ENCODE measurements at places on chromosomes 16 and 17.
A peak's percentile ranks its signal among the peaks of the same experiment; 100 is the strongest.

DNA sequence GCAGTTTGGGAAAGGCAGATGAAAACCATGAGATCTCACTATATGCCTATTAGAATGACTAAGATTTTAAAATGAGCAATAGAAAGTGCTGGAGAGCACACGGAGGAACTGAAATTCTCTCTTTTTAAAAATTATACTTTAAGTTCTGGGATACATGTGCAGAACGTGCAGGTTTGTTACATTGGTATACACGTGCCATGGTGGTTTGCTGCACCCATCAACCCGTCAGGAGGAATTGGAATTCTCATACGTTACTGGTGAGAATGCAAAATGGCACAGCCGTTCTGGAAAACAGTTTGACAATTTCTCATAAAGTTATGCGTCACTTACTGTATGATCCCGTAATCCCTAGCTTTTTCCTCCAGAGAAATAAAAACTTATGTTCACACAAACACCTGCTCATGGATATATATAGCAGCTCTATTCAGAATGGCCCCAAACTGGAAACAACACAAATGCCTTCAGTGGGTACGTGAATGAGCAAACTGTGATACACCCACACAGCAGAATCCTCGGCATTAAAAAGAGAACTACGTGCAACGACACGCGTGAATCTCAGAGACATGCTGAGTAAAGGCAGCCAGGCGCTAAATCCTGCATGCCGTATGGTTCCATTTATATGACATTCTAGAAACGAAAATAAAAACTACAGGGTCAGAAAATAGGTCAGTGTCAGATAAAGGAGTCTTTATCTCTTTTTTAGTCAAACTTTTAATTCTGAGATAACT is 11.8 kb downstream of the PIK3R6 start:
- no peak for DNase-seq

DNA sequence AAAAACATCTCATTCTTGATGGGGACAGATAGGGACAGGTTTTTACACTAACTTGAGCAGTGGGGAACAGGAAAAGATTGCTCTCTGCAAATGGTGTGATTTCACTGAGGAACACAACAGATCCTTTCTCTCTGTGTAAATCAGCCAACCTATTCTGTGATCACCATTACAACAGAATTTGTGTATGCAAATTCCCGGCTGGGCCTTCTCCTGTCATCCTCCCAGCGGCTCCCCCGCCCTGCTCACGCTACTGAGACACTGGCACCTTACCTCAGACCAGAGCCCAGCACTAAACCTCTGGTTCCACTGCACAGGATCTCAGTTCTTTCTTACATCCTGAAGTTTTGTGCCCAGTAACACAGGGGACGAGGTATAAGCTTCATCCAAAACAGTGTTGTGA is 97.0 kb upstream of the FA2H start:
- DNase-seq, result no peak

GRCh38 chr17:13725288-13725990 is 123.7 kb upstream of the HS3ST3A1 start:
- no peak for DNase-seq

GRCh38 chr17:236641-237405 is 55.4 kb upstream of the DOC2B start:
- no peak for DNase-seq

- no peak for DNase-seq
These were observed 146.8 kb downstream of the CLEC16A start for GRCh38 chr16:11091021-11091785.

- no peak for DNase-seq
These were observed 376.4 kb downstream of the SLC39A11 start for GRCh38 chr17:72715906-72716572.

- DNase-seq, result no peak
These were observed 55.9 kb downstream of the FOXL1 start for GRCh38 chr16:86634292-86634691.

GRCh38 chr17:81396722-81397313 is 1.6 kb downstream of the BAHCC1 start:
- DNase-seq, result peak; percentile 98

DNA sequence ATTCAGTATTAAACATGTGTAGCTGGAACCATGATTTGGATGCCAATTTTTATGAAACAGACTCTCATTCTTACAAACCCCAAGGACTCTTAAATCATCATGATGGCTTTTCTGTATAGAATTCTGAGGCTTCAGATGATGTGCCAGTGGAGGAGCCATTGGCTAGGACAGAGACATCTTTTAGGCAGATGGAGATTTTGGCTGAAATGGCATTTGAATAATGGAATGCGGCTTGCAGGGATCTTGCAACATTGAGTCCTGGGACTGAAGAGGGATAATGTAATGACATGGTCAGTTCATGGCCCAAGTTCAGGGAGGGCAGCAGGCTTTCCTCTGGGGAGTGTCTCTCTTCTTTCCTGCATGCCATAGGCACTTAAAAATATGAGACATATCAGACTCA is 172.4 kb downstream of the ABCA8 start:
- DNase-seq, result no peak

GRCh38 chr17:69430488-69430887 is 16.0 kb downstream of the MAP2K6 start:
- no peak for DNase-seq

DNA sequence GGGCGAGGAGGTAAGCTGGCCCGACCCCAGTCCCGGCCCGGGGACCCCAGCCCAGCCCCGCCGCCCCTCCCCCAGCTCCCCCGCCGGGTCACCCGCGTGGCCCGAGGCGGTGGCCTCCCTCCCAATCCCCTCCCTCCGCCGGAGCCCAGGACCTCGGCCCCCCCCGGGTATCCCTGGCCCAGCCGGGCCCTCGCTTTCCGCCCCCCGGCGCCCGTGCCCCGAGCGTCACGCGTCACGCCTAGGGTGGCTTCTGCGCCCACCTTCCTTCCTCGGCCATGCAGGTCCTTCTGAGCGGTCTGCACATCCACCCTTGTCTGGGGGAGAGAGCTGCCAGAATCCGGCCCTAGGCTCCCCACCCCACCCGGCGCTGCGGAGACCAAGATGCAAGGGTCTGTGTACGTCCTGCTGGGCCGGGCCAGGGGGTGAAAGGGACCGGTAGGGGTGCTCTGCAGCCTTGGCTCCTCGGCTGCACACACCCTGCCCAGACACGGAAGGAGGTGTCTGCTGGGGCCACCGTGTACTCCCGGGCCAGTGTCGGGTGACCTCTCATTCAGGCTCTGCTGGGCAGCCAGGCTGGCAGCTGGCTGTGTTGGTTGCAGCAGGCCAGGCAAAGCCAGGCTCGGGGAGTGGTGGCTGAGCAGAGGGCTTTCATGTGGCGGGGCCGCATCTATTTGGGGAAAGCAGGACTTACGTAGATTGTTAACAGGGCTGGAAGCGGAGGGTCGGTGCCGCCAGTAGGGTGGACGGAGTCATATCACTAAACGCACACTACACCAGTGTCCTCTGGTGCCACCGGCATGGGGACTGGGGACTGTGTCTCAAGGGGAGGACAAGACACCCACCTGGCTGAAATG is 754 bp downstream of the RAB11FIP4 start:
- DNase-seq, result peak; percentile 65

DNA sequence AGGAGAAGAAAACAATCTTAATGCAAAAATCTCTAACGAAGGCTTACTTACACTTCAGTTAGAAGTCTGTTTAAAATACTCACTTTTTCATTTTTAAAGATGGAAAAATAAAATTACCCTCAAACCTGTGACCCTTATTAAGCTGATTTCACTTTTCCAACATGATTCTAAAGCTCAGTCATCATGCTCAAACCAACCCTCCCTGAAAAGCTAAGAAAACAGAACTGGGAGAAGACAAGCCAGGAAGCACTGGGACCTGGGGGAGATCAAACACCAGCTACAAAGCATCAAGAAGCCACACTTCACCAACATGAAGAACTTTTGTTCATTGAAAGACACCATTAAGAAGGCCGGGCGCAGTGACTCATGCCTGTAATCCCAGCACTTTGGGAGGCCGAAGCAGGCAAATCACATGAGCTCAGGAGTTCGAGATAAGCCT is 88.8 kb downstream of the LITAF start:
- no peak for DNase-seq

DNA sequence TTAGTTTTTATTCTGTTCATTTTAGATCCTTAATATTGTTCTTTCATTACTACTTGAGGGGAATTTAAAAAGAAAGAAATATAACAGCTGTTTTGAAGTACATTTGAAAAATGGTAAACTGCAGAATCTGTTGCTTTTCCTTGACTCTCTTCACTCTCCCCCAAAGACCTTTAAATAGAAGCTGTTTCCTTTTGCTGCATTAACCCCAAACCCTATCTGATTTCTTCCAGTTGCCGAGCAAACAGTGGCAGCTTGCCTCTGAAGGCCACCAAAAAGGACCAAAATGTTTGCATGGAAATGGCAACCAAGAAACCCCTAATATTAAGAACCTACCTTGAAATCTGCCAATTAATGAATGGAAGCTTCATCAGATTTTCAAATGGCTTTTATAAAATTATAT is 37.1 kb downstream of the PRKCA start:
- no peak for DNase-seq

GRCh38 chr16:71895679-71896365 is 491 bp downstream of the IST1 start:
- no peak for DNase-seq
